ENCODE measurements at places on chromosomes 12 and 14. TPM values are rescaled to one million over a fixed set of nuclear protein-coding genes. Genes with fewer than 3 reads are reported as not detected.

GRCh38 chr12:82522762-82523161 is 163.9 kb upstream of the TMTC2 start:
- DNase-seq, result no peak

GRCh38 chr14:42437809-42438208 is 831.1 kb downstream of the LRFN5 start:
- DNase-seq, result no peak

Gene MUCL1
- total RNA-seq, result not detected

Gene FBLN5
- total RNA-seq, result 5.7 TPM

Gene MMP19
- 2.2 TPM for total RNA-seq

Data from mammary epithelial cell (primary cell).